ENCODE measurements at places on chromosomes 7 and 10. TPM values are rescaled to one million over a fixed set of nuclear protein-coding genes. Genes with fewer than 3 reads are reported as not detected.
A peak's percentile ranks its signal among the peaks of the same experiment; 100 is the strongest.

SPDYE2 gene
- polyA plus RNA-seq = 14.3 TPM

PALD1 gene
- polyA plus RNA-seq = 33.6 TPM

CCNJ gene
- 18.0 TPM for polyA plus RNA-seq

TMEM229A gene
- 1.6 TPM for polyA plus RNA-seq

PDLIM1 gene
- polyA plus RNA-seq = 92.6 TPM

GIMAP2 gene
- 19.1 TPM for polyA plus RNA-seq

NPSR1 gene
- not detected for polyA plus RNA-seq

CSTF2T gene
- 36.5 TPM for polyA plus RNA-seq

HOXA13 gene
- not detected for polyA plus RNA-seq

MRLN gene
- 0.80 TPM for polyA plus RNA-seq

HECW1 gene
- polyA plus RNA-seq = 3.4 TPM

OR6V1 gene
- not detected for polyA plus RNA-seq

HSPA12A gene
- polyA plus RNA-seq = 7.9 TPM

GRCh38 chr7:146449625-146450024 lies 333.0 kb downstream of the CNTNAP2 start:
- no peak for DNase-seq

GRCh38 chr10:103780242-103781149 lies 74.9 kb downstream of the SH3PXD2A start:
- DNase-seq = no peak

GRCh38 chr10:122308417-122309141 lies 37.5 kb downstream of the BTBD16 start:
- DNase-seq = no peak

DNA sequence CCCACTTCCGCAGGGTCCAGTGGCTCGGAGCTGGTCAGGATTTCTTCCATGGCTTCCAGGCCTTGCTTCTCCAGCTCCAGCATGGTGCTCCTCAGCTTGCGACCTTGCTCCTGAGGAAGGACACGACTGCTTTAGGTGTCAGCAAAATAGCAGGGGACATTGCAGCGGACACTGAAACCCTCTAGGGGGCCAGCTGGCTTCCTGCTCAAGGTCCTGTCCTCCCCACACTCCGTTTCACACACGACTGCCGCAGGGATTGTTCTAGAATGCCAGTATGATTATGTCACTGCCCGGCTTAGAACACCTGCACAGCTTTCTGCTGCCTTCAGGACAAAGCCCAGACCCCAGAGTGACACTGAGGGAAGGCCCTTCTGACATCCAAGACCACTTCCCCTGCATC lies 65.6 kb downstream of the SCRN1 start:
- no peak for DNase-seq

GRCh38 chr10:27637601-27638000 lies 108.0 kb downstream of the MKX start:
- no peak for DNase-seq

DNA sequence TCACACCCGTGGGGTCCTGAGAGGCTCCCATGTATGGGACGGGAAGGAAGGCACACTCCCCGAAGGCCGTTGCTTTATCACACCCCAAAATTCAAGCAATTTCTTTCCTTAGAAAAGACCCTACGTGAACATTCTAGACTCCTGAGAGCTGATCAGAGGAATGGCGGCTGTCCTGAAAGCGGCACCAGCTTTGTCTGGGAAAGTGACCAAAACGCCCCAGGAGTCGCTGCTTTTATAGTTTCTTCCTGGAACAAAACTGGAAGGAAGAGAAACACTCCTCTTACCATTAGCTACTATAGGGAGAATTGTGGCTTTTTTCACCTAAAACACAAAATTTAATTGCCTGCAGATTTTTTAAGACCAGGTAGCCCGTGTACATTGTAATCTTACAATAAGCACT lies 261.8 kb upstream of the RNF32 start:
- no peak for DNase-seq

- no peak for DNase-seq
Measured at GRCh38 chr10:89522463-89522862, 12.9 kb downstream of the SLC16A12 start.

- DNase-seq = no peak
Measured at GRCh38 chr7:16900209-16900768, 18.5 kb upstream of the AGR3 start.

GRCh38 chr10:27660268-27660667 lies 85.4 kb downstream of the MKX start:
- no peak for DNase-seq

- DNase-seq = peak; percentile 53
Measured at GRCh38 chr7:27107391-27108381, 5.2 kb upstream of the HOXA2 start.

GRCh38 chr10:71094712-71095390 lies 117.5 kb upstream of the UNC5B start:
- DNase-seq = no peak

DNA sequence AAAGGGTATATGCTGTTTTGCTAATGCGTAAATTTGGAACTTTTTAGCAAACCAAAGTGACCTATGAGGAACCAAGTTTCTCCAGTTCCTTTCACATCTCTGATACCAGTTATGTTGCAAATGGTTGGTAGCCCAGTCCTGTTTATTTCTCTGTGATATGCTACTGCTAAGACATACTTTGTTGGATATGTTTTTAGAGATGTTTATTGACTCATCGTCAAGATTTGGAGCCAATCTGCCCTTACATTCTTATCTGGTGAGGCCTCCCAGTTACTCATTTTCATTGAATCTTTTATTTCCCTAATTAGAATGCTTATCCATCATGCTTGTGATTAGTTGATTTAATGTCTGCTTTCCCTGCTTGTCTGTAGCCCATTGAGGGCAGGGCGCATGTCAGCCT lies 58.9 kb downstream of the LRGUK start:
- no peak for DNase-seq

GRCh38 chr7:96111405-96111804 lies 210.5 kb downstream of the SLC25A13 start:
- no peak for DNase-seq

GRCh38 chr10:61989995-61990760 lies 88.7 kb downstream of the ARID5B start:
- no peak for DNase-seq

- no peak for DNase-seq
Measured at GRCh38 chr10:11157292-11158076, 139.8 kb downstream of the CELF2 start.

- peak; percentile 55 for DNase-seq
Measured at GRCh38 chr7:102841290-102841689, 71.5 kb upstream of the LRRC17 start.

- no peak for DNase-seq
Measured at GRCh38 chr10:122236690-122237306, 34.3 kb upstream of the BTBD16 start.

DNA sequence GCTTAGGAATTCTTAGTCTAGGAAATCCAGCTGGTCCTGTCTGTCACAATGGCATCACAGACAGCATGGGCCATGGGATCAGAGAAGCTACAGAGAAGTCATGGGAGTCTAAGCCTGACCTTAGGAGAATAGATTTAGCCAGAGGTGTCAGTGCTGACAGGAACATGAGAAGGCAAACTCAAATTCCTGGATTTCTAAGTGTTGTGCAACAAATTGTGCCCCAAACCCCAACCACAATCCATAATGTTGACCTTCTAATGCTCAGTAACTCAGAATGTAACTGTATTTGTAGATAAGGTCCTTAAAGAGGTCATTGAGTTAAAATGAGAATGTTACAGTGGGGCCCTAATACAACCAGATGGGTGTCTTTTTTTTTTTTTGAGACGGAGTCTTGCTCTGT lies 95.9 kb upstream of the RHOBTB1 start:
- DNase-seq = no peak

DNA sequence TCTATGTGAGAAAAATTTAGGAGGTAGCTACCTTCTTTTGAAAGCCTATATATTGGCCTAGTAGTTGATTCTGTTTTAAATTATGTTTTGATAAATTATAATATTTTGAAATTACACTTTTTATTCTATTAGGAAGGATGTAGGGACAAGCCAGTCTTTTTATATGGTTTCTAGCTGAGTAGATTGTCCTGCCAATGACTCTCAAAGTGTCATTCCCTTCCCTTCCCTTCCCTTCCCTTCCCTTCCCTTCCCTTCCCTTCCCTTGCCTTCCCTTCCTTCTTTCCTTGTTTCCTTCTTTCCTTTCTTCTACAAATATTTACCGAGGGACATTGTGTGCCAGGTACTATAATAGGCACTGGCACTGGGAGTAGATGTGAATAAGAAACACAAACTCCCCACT lies 99.7 kb upstream of the HDAC9 start:
- DNase-seq = no peak

- DNase-seq = no peak
Measured at GRCh38 chr7:73850781-73851207, 8.5 kb upstream of the METTL27 start.

DNA sequence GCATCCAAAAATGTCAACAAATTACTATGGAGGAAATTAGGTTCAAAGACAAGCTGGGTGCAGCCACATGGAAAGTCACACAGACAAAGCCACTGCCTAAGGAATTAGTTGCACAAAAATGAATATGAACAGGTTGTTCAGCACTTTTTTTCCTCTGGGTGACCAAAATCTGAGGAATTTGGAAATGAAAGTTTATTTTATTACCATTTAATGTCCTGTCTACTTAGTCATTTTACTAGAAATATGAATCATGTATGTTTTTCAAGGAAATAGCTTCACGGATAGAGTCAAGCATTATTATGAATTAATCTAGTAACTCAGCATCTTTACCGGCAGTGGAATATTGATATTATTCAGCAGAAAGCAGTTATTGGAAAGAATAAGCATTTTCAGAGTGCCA lies 106.3 kb downstream of the ANK3 start:
- no peak for DNase-seq

- no peak for DNase-seq
Measured at GRCh38 chr10:21919117-21919516, 84.4 kb downstream of the DNAJC1 start.

DNA sequence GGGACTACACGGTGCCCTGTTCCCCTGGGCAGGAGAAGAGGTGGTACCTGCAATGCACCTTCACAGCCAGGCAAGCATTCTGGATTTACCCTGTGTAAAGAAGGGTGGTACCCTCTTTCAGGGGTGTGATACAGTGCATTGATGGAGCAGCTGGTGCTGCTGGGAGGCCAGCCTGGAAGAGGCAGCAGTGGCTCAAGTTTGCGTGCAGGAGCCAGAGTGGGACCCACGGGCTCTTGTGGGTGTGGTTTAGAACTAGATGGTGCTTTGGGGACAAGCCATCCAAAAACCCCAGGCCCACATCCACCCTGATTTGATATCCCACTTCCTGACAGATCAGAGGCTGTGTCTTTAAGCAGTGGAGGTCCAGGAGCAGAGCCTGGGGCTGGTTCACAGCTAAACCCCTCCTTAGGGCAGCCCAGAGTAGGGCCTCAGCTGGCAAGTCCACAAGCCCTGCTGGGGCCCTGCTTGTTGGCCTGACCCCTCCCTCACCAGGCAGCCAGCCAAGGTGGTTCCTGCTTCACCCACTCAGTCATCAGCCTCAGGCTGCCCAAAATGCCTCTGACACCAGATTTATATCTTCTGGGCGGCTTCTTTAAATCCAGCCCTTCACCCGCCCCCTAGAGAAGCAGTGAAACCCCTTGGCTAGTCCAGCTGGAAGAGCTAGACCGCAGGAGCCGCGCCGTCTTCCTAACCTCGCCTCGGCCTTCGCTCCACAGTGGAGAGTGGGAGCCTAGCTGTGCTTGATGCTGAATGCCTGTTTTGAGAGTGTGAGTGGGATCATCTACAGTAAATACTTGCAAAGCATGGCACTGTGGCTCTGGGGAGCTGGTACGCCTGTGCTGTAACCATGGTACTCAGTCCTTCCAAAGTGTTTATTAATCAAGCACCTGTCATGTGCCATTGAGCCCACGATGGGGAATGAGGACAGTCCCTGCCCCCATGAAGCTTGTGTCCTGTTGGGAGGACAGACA lies 1.4 kb upstream of the ASIC3 start:
- peak; percentile 63 for DNase-seq

- DNase-seq = no peak
Measured at GRCh38 chr10:71587941-71588573, 131.5 kb downstream of the C10orf105 start.

GRCh38 chr10:75428434-75429158 lies 2.8 kb upstream of the LRMDA start:
- no peak for DNase-seq

Measured in right lung (tissue), 10 donors.